ENCODE measurements at places on chromosomes 7 and 10. TPM values are rescaled to one million over a fixed set of nuclear protein-coding genes. Genes with fewer than 3 reads are reported as not detected.

The TMEM213 gene
- not detected for total RNA-seq

The RNF148 gene
- total RNA-seq, result not detected

DNA sequence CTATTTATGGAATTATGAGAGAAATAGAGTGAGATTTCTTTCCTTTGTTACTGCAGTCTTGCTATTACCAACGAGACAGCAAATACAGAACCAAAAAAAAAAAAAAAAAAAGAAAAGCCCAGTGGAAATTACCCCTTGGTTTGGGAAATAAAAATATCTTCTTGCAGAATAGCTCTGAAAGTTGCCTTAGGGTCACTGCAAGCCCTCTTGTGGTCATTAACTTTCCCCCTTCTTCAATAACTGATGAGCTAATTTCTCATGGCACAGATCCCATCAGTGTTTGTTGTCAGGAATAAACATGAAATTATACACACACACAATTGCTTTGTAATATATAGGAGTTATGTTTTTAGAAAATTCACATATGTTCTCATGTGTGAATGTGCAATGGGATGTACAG, 111.0 kb upstream of the FEZF1 start:
- DNase-seq, result no peak

GRCh38 chr10:99777918-99778714, 4.3 kb upstream of the ABCC2 start:
- DNase-seq, result no peak

- no peak for DNase-seq
These were observed 14.5 kb downstream of the PRKCQ start for GRCh38 chr10:6565588-6565987.

DNA sequence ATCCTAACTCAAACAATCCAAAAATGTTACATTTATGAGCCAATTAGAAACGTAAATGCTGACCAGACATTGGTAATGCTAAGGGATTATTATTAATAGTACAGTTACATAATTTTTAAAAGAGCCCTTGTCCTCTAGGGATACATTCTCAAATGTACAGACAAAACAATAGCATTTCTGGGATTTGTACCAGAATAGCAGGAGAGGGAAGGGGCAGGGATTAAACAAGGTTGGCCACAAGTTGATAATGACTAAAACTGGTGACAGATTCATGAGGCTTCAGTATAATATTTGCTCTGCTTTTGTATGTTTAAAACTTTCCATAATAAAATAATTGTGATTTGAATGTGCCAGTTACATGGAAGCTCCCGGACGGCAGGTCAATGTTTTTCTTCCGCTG, 27.0 kb downstream of the HSPA12A start:
- no peak for DNase-seq

The LIPK gene
- not detected for total RNA-seq

- DNase-seq, result no peak
These were observed 11.6 kb downstream of the MCMBP start for GRCh38 chr10:119860866-119861607.

The GALNT17 gene
- total RNA-seq, result not detected

The FOXI2 gene
- not detected for total RNA-seq

The SNX8 gene
- total RNA-seq, result 31.8 TPM

GRCh38 chr7:13257661-13258060, 570.2 kb downstream of the ARL4A start:
- DNase-seq, result no peak

DNA sequence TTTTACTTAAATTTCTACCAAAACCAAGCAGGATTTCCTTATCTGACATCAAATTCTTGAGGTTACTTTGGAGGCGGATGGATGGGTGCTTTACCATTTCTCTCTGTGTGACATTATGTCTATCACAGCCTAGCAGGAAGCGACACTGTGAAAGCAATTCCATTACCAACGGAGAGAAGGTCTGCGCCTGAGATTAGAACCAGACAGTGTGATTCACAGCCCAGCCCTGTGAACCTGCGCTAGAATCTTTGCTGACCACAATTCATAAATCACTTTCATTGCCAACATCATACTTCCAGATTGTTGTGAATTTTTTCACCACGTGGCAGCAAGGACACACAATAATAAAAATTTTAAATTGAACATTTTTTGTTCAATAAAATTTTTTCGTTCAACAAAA, 126.5 kb downstream of the CUBN start:
- DNase-seq, result peak; percentile 58

- DNase-seq, result no peak
These were observed 9.0 kb upstream of the TAS2R3 start for GRCh38 chr7:141754939-141755338.

The GPC2 gene
- total RNA-seq, result 7.8 TPM

The ASZ1 gene
- total RNA-seq, result not detected

The IL2RA gene
- 1,808 TPM for total RNA-seq

DNA sequence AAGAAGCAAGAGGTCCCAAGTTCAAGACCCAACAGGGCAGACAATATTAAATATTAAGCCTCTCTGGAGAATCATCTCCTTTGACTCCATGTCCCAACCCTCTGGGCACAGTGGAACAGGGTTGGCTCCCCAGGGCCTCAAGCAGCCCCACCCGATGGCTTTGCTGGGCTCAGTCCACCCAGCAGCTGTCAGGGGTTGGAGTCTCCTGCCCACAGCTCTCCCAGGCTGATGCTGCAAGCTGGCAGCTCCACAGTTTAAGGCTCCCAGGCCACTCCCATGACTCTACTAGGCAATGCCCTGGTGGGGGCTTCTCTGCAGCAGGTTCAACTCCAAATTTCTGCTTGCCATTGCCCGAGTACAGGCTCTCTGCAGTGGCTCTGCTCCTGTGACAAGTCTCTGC, 55.1 kb downstream of the LARP4B start:
- no peak for DNase-seq

DNA sequence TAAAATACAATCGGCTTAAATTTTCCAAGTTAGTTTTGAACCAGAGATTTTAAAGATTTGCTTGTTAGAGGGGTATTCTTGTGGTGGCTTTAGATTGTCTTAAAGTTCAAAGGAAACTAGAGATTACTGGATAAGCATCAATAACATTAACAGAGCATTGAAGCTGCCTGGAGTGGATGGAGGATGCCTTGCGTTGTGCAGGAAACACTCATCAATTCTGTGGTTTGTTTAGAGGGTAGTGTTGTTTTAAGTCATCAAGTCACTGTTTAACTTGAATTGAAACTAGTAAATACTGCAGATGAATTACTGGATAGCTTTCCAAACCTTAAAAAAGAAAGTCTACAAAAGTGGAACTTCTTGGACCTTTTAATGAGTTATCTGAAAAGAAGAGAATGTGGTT, 218.6 kb downstream of the CELF2 start:
- peak; percentile 47 for DNase-seq

DNA sequence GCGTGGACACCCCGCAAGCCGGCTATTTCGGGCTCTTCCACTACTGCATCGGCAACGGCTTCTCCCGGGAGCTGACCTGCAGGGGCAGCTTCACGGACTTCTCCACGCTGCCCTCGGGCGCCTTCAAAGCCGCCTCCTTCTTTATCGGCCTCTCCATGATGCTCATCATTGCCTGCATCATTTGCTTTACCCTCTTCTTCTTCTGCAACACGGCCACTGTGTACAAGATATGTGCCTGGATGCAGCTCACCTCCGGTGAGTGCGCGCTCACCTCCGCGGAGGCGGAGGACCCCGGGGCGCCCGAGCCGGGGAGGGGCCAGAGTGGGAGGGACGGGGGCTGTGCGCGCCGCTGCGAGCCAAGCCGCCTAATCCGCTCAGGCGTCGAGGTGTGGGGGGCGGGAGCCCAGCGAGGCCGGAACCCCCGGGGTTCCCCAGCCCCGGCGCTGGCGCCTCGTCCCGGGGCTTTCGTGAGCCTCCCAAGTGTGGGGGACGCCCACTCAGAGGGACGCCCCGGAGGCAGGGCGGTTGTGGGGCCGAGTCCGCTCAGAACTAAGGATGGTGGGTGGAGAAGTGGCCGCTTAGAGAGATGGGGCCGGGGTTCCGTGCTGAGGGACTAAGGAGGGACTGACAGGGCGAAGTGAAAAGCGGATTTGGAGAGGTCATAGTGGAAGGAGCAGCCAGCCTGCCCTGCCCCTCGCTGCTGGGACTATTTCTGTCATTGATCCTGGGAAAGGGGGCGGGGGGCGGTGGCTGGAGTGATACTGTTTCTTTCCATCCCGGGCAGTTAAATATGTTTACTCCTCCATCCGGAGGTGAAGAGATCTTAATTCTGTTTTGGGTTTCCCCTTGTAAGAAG, 795 bp downstream of the LHFPL3 start:
- DNase-seq, result no peak

DNA sequence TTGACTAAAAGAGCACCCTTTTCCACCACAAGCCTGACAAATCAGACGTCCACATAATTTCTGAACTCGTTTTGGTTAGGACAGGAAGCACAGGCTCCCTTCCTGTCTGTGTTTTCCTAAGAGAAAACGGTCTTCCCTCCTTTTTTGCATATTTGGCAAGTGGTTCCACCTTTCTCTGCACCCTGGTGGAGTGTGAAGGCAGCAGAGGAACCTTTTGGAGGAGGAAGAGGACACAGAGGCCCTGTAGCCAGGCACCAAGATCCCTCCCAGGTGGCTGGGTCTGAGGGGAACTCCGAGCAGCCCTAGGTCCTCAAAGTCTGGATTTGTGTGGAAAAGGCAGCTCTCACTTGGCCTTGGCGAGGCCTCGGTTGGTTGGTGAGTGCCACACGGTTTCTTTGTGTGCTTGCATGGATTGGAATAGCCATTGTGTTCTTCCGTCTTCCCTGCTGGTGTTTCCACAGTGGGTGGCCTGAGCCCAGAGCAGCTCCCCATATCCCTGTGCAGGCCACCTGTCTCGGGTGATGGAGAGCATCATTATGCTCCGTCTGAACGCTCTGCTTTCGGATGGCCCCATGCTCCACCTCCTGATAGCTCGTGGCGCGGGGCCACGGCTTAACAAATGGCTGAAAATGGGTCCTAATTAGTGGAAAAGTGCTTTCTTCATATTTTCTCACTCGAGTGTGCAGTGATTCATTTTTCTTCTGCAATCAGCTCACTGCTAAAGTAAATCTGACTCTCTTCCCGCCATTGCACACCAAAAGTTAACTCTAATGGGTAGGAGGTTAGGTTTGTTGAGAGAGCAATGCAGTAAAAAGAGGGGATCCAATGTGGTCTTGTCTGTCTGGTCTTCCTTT, 4.2 kb downstream of the IKZF1 start:
- peak; percentile 39 for DNase-seq

The ANKRD1 gene
- total RNA-seq, result not detected

GRCh38 chr7:81235997-81236396, 317.1 kb upstream of the SEMA3C start:
- no peak for DNase-seq

GRCh38 chr7:21624320-21624719, 81.5 kb downstream of the DNAH11 start:
- no peak for DNase-seq

The ELN gene
- total RNA-seq, result not detected

GRCh38 chr7:100080907-100081534, 502 bp downstream of the ZNF3 start:
- no peak for DNase-seq

DNA sequence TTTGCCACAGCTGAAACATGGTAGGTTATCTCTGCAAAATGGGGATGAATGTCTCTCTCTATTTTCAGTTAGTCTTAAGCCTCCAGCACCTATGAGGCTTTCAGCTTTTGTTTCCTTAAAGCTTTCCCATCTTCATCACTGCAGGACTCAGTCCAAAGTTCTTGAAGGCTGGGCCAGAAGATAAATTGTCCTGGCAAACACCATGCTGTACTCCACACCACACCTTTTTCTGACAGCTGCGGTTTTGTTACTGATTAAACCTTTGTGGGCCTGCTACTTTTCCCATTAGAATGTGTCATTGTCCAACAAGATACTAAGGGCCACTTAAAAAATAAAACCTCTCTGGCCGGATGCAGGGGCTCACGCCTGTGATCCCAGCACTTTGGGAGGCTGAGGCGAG, 87.2 kb upstream of the A1CF start:
- no peak for DNase-seq

DNA sequence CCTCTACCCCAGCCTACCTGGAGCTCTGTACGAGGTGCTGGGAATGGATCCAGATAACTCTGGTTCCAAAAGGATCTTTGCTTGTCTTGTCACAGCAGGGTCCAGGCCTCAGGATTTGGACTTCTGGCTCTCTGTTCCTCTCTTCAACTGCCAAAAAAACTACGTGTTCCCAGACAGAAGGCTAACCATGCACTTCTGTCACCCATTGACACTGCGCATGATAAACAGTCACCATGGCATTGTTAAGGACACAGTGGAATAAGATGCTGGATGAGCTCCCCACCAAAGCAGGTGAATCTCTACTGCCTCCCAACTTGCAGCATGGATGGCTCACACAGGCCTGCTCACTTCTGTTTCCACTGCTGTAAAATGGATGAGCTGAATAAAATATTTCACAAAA, 637.9 kb downstream of the TNS3 start:
- no peak for DNase-seq

DNA sequence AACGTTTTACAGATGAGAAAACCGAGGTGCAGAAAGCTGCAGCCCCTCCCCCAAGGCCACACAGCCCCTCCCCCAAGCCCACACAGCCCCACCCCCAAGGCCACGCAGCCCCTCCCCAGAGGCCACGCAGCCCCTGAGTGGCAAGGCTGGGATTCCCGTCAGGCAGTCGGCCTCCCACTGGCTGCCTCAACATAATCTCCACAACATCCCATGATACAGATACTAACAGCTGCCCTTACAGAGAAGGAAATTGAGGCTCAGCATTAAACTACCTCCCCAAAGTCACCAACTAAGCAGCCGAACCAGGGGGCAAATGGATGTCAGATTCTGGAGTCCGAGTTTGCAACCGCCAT, 15.9 kb downstream of the SH3PXD2A start:
- no peak for DNase-seq

DNA sequence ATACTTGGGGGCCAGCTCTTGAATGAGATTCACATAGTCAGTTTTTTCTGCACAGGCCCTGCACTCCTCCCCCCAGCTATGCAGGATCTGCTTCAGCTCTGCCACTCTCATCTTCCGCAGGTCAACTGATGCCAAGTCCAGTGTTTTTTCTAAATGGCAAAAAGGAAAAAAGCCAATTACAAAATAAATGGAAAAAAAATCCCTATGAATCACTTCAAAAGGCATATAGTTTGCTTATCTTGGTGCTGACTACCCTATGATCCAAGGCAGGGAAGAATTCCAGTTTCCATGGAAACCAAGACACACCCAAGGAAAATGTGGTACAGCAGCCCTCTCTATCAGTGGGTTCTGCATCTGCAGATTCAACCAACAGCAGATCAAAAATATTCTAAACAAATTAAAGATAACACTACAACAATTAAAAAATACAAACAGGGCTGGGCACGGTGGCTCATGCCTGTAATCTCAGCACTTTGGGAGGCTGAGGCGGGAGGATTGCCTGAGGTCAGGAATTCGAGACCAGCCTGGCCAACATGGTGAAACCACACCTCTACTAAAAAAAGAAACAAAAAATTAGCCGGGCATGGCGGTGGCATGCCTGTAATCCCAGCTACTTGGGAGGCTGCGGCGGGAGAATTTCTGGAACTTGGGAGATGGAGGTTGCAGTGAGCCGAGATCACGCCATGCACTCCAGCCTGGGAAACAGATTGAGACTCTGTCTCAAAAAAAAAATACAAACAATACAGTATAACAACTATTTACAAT, 17.6 kb downstream of the CDNF start:
- DNase-seq, result no peak

Data from activated T-helper 2 cell treated with anti-CD3 and anti-CD28 coated beads, Interferon-gamma antibody, Interleukin-2, Interleukin-4, amounts not matched to agents 10 μg/mL and 5 μg/mL and 100 μg/mL, durations not matched to agents 14 hours and 24 hours and 36 hours (primary cell).